Panc1 (cell line): ENCODE measurements at places on chromosomes 7 and 10.

DNA sequence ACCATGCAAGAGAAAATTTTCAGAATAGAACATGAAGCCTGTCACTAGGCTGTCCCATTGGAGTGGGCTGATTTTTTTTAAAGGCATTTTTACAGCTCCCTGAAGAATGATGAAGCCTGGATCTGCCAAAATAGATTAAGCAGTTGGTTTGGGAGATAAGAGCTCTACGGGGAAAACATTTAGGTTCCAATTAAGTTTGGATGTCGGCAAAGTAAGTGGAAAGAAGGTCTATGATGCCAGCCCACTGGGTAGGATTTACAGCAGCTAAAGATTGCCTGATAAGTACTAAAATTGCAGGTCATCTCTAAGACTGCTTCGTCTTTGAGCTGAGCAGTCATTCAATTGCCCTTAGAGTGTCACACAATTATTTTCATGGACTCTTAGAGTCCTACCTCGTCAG, 939.2 kb upstream of the CELF2 start:
- no peak overlapping the region for H3K27ac ChIP-seq
- H3K4me1 ChIP-seq: no peaks in the 10 kb centered on the region
- DNase-seq: no peak
- no peaks in the 10 kb centered on the region for H3K27me3 ChIP-seq
- H3K36me3 ChIP-seq: no peaks in the 10 kb centered on the region
- H3K4me3 ChIP-seq: no peak overlapping the region

DNA sequence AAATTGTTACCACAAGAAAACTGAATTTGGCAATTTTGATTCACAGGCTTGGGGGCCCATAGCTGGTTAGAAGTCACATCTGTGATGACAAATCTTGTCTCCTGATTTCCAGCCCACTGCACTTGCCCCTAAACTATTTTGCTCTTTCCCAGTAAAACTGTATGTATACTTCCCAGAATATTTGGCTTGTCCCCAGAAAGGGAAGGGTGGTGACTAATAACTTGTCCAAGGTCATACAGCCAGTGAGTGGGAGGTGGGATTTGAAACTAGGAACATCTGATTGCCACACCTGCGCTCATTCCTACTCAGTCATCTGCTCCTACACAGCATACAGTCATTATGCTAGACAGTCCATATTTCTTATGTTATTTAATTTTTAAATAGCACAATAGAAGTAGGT, 304.5 kb downstream of the SDHAF3 start:
- H3K4me1 ChIP-seq: no peaks in the 10 kb centered on the region
- no peaks in the 10 kb centered on the region for H3K27me3 ChIP-seq
- H3K36me3 ChIP-seq: no peaks in the 10 kb centered on the region
- no peak overlapping the region for H3K4me3 ChIP-seq
- DNase-seq: no peak

GRCh38 chr10:93715345-93715744, 13.0 kb upstream of the FRA10AC1 start:
- H3K36me3 ChIP-seq: no peaks in the 10 kb centered on the region
- no peak for DNase-seq
- H3K27me3 ChIP-seq: 0 out of 2 replicates have a peak, but pooled peaks cover 4% of the 10 kb centered on the region
- H3K4me3 ChIP-seq: no peak overlapping the region
- no peak overlapping the region for H3K27ac ChIP-seq

- no peaks in the 10 kb centered on the region for H3K4me1 ChIP-seq
- H3K36me3 ChIP-seq: no peaks in the 10 kb centered on the region
- H3K27ac ChIP-seq: no peak overlapping the region
- no peaks in the 10 kb centered on the region for H3K27me3 ChIP-seq
- H3K4me3 ChIP-seq: no peak overlapping the region
Observed at GRCh38 chr7:134359787-134360432, 43.2 kb upstream of the SLC35B4 start.

DNA sequence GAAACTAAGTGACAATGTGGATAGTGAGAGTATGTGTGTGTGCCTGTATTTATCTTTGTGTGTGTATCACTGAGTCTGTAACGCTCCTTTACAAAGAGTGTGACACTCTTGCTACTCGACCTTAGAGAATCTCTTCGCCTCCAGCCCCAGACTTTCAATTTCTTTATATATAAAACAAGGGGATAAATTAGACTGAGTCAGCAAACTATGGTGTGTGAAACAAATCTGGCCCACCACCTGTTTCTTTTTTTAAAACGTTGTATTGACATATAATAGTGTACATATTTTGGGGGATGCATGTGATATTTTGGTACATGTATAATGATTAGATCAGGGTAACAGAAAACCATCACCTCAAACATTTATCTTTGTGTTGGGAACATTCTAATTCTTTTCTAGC, 240.5 kb downstream of the KCNMA1 start:
- peaks cover 43% of the 10 kb centered on the region for H3K4me1 ChIP-seq
- H3K4me3 ChIP-seq: no peak overlapping the region
- no peaks in the 10 kb centered on the region for H3K27me3 ChIP-seq
- no peaks in the 10 kb centered on the region for H3K36me3 ChIP-seq
- H3K27ac ChIP-seq: no peak overlapping the region
